Spleen (tissue), 13 donors: ENCODE measurements at places on chromosomes 6 and 20.
A peak's percentile ranks its signal among the peaks of the same experiment; 100 is the strongest.

DNA sequence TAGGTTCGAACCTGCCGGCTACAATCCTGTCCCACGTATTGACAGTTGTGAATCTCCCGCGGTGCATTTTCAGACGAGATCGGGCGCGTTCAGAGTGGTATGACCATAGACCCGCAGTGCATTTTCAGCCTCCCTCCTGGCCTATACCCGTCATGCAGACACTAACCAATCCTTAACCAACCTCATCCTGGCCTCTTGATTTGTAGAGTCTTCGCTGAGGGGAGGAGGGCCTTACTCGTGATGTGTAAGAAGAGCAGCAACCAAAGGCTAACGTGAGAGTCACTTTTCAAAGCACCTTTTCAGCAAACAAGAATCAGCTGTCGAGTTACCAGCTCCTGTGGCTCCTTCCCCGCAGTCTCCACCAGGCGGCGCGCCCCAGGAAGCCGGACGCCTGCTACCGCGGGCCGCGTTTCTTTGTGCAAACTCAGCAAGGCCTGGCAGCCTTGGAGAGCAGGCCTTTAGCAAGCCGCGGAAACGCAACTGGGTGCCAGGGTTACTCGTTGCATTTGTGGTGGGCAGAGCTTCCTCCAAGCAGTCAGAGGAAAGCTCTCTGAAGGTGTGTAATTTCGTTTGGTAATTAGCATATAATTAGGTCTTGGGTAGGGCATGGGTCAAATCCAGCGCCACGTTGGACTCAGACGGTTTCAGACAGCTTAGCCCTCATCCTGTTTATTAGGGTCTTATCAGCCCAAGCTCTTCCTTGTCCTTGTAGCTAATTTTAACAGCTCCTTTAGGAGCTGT, 139.8 kb downstream of the OR2B2 start:
- DNase-seq = peak; percentile 97

DNA sequence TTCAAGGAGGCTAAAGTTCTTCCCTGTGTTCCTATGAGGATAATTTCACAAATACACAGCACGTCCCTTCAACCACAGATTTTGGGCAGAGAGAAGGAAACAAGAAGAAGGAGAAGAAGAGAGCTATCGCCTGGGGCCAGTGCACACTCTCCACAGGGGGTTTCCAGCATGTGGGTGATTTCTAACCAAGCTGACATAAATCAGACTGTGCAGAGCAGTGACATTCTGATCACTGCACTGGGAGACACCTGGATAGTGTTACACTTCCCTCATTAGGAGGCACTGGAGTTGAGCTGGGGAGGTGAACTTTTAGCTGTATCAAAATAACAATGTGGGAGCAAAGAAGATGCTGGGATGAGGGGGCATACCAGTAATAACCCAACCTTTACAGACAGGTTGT, 71.8 kb upstream of the CENPW start:
- no peak for DNase-seq

GRCh38 chr6:132715204-132715603, 1.3 kb upstream of the VNN1 start:
- DNase-seq = no peak

DNA sequence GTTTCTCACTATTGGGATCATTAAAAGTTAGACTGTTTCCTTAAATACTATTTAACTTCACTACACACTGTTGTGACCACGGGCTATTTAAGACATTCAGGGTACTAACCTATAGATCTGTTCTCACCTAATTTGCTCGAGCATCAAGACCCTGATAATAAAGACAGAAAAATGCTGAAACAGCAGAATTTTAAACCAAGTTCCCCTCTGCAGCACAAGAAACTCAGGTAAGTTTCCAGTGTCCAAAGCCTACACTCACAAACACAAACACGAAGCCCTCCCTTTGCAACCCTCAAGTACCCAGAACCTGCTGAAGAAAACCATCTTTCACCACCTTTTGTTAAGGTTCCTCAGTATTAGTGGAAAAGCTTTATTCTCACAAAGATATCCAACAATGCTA, 4.0 kb downstream of the SNX5 start:
- DNase-seq = no peak

DNA sequence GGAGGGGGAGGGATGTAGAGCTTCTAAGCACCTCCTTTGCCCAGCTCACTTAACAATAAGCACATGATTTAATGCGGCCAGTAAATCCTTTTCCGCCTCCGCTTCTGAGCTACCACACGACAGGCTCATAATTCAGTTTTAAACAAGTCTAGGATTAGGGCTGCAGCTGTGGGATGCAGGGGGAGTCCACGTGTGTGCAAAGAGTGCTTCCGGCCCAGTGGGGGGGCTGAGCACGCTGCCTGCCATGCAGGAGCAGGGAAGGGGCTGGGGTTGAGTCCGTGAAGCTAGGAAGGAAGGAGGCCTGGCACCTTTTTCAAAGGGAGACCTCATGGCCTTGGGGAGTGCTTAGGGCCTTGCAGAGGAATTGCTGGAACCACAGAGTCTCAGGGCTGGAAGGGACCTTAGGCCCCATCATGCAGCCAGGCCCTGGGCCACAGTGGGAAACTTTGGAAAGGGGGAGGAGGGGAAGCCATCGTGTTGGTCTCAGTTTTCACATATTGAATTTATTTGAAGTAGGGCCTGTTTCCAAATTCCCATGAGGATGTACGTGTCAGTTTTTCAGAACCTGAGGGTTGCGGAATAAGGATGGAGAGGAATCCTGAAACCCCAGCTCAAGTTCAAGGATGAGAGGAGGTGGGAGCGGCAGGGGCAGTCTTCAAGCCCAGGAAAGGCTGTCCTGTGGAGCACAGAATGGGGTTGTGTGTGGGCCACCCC, 96.1 kb downstream of the VEGFA start:
- peak; percentile 48 for DNase-seq

- no peak for DNase-seq
Measured at GRCh38 chr6:85747093-85747492, 104.4 kb upstream of the SYNCRIP start.

GRCh38 chr6:42533794-42534193, 30.0 kb upstream of the UBR2 start:
- DNase-seq = no peak

GRCh38 chr20:1405801-1406200, 12.9 kb upstream of the FKBP1A start:
- DNase-seq = no peak

- DNase-seq = no peak
Measured at GRCh38 chr6:110573537-110573936, 97.1 kb upstream of the SLC22A16 start.

DNA sequence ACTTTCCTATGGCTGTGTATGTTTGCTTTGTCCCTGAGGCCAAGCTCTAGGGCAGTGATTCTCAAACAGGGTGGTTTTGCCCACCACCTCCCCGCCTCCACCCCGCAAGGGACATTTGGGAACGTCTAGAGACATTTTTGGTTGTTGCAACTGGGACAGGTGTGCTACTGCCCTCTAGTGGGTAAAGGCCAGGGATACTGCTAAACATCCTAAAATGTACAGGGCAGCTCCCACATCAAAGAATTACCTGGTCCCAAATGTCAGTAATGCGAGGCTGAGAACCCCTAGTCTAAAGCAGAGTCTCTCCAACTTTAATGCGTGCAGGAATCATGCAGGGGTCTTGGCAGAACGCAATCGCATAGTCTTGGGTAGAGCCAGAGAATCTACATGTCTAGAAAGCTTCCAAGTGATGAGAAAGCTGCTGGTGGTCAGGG, 5.1 kb downstream of the KCNS1 start:
- DNase-seq = no peak

DNA sequence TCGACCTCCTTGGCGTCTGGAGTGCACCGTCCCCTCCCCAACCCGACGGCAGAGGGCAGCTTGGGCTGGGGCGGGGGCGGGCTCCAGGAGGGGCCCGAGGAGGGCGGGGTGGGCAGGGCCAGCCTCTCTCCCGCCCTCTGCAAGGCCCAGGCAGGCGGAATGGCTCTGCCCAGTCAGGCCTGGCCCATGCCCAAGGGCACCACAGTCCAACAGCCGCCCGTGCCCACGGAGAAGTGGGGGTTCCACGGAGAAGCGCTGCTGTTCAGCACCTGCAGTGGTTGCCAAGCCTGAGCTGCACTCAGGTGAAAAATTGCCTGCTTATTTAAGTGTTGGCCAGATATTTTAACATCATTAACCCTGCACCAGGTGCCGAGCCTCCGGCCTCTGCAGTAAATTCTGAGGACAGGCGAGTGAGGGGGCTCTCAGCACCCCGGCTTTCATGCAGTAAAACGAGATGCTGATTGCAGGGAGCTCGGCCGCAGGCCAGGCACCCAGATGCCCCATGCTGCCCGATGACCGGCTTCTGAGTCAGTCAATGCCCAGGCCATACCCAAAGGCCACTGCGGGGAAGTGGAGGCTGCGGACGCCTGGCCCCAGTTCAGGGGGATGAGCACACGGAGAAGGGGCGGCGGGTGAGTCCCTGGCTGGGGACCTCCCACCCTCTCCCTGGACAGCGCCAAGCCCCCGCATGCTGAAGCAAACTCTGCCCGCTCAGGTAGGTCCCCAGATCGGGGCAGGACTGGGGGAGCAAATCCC, at the start of gene SRMS:
Gene SRMS (minus strand): TSS at position 25 of the 756 bp plus-strand sequence. CDS start 286 bp downstream, outside the sequence.
- DNase-seq = no peak

- no peak for DNase-seq
Measured at GRCh38 chr6:51323056-51323455, 504.4 kb downstream of the TFAP2B start.

- DNase-seq = no peak
Measured at GRCh38 chr20:62710886-62711702, 2.5 kb downstream of the NTSR1 start.

DNA sequence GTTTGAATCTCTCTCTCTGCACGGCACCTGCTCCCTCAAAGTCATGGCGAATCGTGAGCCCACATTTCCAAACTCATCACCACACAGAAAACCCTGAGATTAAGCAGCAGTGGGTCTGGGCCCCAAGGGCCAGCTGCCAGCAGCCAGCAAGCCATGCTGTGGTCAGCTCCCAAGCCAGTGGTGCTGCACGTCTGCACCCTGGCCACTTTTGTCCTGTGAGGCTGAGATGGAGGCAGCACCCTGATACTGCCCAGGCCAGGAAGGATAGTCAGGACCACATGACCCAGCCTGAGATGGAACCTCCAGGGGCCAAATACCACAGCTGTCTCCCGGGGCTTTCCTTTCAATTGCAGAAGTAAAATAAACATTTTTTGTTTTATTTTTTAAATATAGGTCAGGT, 93.9 kb downstream of the PRND start:
- no peak for DNase-seq

DNA sequence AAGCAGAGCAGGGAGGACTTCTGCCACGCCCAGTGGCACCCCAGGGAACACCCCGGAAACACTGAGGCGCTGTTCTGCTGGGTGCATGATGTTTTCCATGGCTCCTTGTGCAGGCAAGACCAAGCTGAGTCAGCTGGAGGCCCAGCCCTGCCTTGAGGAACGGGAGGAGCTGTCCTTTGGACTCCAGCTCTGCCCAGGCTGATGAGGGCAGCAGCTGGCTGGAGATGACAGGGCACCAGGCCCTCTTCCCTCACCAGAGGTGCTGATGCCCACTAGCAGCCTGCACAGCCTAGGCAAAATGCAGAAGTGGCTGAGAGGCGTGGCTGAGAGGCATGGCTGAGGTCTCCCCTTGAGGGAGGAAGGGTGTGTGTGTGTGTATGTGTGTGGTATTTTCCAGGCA, 2.4 kb downstream of the C6orf132 start:
- peak; percentile 78 for DNase-seq

DNA sequence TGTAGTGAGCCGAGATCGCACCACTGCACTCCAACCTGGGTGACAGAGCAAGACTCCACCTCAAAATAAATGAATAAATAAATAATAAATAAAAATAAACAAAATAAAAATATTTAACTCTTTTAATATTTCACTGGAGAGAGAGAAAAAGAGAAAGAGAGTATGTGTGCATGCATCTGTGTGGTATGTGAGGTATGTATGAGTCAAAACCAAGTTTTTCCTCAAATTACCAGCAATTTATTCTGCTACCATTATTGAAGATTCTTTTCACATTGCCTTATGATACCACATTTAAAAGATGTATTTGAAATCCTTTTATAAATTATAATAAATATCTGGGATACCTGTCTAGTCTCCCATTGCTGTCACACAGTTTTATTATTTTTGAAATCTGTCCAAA, 122.1 kb downstream of the CD164 start:
- DNase-seq = no peak

DNA sequence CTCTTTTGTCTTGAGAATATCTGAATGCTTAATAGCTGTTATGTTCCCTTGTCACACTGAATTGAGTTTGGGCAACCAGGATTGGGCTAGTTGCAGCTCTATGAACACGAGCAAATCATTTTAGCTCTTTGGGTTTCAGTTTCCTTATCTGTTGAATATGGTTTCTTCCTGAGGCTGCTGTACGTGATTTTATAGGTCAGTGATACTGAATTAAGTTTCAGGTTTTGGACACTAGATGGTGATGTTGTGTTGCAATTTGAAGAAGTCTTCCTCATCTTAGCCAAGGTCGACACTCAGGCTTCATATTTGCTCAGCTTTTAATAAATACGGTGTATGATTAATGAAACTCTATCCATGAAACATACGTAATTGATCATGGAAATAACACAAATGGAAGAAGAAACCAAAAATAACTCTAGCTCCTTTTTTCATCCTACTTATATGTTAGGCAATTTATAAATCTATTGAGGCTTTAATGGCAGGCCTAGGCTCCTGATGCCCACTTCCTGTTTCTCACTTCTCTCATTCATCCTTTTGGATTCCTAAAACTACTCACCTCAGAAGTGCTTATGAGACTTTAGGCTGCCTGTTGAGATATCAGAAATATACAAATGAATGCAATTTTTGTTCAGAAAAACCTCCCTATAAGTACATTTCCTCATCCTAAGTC, 354.1 kb upstream of the MAP3K7 start:
- DNase-seq = no peak

GRCh38 chr6:39907871-39908575, 26.2 kb downstream of the MOCS1 start:
- peak; percentile 33 for DNase-seq

DNA sequence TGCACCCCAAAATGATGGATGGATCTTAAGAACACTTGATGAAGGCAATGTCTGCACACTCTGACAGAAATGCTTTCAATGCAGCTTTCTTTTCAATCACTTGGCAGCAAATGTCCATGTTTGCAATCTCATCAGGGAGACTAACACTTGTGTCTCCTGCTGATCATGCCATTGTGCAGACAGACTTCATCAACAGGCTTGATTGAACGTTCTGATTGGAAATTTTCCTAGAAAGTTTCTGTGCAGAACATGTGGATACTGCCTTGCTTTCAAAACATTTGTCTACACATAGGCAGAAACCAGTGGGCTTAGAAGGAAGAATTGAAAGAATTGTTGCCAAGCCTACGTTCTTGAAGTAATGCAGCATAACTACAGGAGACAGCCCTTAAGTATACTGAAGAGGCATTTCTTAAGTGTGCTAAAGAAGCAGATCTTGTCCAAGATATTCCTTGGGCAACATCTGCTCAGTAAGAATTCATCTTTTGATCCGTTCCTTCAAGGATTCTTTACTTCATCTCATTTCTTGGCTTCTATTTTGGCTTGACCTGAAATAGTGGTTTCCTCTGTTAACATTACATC, 120.4 kb upstream of the PLCB4 start:
- no peak for DNase-seq

DNA sequence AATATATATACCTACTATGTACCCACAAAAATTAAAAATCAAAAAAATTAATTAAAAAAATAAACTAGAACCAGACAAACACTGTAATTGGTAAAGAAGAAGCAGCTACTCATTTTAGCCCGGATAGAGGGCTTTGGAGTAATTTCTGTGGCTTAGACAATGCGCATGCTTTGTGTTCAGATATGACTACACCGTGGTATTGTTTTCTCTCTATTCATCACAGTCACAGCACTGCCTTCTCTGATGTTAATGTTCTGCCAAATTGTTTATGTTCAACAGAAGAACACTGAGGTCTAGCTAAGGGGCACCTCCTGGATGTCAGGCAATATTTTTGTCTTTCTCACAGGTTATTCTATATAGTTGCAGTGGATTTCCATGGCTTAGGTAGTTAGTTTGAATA, 77.5 kb upstream of the GJE1 start:
- no peak for DNase-seq
